ENCODE measurements at places on chromosomes 7 and 10.

DNA sequence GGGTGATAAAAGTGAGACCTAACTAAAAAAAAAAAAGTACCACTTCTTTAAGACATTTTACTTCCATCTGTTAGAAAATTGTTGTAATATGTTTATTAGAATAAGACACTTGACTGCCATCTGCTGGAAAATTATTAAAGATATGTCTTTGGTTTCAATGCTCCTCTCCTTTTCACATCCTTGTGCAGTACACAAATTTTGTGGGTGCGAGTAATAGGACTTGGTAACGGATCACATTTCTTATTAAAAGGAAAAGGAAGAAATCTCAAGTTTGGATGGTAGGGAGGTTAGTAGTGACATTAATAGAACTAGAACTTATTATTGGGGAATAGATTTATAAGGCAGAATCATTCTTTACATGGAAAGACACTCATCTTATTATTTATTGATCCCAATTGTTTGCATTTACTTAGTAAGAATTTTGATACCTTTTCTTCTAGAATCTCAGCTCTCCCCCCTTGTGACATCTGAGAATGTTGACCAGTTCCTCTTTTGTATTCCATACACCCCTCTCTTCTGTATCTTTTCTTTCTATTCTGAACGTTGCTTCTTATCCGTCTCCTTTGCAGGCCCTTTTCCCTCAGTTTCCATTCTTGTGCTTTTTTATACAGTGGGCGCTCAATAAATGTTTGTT lies 43.0 kb upstream of the RPA3 start:
- peak; percentile 49 for DNase-seq

GRCh38 chr7:113892818-113893217 lies 26.0 kb downstream of the PPP1R3A start:
- DNase-seq, result no peak

DNA sequence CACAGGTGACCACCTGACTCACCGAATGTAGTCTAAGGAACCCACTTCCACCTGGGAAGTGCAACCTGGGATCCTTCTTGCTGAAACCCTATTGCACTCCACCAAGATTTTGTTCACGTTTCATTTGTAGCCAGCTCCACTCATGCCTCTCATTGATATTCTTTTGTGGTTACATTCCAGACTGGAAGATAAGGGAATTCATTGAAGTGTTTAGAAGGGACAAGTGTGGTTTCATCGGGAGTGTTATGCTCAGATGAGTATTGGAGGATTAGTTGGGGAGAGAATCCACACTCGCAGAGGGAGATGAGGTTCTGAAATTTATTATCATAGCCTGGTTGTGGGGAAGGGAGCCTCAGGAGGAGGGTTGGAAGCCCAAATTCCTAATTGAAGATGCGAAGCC lies 320.4 kb downstream of the KCNMA1 start:
- DNase-seq, result no peak

GRCh38 chr7:22872096-22872807 lies 49.6 kb upstream of the TOMM7 start:
- no peak for DNase-seq

DNA sequence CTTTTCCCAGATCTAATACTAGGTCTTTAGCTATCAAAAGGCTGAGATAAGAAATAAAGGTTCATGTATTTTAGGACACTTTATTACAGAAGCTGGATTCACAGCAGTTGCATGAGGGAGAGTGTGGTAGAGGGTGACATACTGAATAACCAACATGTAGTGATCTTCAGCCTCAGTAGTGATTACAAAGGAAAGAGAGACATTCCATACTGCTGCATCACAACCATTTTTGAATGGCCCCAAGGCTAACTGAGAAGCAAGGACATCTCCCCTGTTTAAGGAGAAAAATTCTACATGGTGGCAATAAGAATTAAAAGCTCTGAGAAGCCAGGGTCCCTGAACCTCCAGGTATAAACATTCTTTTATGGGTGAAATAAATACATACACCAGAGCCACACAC lies 35.3 kb downstream of the COG5 start:
- no peak for DNase-seq

DNA sequence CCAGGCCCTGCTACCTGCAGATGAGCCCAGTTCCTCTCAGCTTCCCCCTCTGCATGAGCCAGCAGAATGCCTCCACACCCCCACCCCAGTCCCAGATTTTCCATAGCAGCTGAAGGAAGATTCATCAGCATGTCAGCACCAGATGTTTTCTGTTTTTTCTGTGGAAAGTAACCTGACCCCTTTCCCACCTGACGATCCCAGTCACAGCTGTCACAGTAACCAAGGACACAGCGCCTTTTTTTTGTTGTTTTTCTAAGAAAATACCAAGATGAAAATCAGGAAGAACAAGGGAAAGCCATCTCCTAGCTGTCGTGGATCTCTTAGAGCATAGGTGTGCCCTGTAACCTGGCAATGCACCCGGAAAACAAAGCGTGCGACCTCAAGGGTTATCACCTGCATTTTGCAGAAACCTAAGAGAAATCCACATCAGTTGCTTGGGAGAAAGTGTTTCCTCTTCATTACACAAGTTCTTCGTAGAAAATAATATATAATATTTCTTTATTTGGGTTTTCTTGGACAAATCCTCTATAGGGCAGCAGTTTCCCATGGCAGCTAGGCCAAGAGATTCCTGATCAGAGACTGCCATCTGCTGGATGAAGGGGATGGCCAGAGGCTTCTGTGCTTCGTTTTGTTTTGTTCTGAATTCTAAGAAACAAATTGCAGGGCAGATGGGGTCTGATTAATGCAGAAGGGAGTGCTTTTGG lies 401.9 kb downstream of the TNS3 start:
- DNase-seq, result peak; percentile 45

All from globus pallidus (tissue), 1 donor.